Activated T-cell treated with anti-CD3 and anti-CD28 coated beads for 24 hours (primary cell): ENCODE measurements at places on chromosomes 11 and 22.
A peak's percentile ranks its signal among the peaks of the same experiment; 100 is the strongest.

GRCh38 chr11:108115500-108116140 lies 5.7 kb upstream of the ACAT1 start:
- DNase-seq, result no peak

GRCh38 chr11:3227568-3228444 lies 4.4 kb downstream of the MRGPRE start:
- DNase-seq, result no peak

- DNase-seq, result no peak
Measured at GRCh38 chr11:45948356-45948755, 25.9 kb downstream of the LARGE2 start.

GRCh38 chr11:68120273-68121066 lies 718 bp downstream of the CHKA start:
- peak; percentile 7 for DNase-seq

DNA sequence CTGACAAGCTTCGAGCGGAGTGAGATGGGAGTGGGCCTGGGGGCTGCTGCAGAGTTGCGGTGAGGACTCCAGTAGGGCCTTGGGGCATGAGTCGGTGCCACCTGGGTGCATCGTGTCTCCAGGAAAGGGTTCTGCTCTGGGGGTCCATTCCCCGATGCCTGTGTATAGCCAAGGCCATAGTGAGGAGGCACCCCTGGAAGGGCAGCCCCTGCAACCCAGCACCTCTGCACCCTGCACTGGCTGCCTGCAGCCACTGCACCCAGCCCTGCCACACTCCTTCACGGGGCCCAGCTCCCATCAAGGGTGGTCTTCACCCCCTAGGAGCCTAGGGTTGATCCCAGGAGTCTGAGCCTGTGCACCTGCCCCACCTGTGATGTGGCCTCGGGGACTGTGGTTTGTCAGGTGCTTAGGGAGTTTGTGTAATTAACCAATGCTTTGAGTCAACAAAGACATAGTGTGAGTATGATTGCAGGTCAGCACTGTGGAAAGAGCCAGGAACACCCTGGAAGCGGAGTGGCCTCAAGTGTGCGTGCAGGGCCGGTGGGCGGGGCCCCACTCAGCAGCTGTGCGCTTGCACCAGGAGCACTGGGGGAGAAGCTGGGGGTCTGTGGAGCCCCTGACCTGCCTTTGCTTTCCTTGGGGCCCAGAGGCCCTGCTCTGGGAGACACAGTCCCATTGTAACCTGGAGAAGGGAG lies 1299.3 kb downstream of the BRD1 start:
- DNase-seq, result no peak

DNA sequence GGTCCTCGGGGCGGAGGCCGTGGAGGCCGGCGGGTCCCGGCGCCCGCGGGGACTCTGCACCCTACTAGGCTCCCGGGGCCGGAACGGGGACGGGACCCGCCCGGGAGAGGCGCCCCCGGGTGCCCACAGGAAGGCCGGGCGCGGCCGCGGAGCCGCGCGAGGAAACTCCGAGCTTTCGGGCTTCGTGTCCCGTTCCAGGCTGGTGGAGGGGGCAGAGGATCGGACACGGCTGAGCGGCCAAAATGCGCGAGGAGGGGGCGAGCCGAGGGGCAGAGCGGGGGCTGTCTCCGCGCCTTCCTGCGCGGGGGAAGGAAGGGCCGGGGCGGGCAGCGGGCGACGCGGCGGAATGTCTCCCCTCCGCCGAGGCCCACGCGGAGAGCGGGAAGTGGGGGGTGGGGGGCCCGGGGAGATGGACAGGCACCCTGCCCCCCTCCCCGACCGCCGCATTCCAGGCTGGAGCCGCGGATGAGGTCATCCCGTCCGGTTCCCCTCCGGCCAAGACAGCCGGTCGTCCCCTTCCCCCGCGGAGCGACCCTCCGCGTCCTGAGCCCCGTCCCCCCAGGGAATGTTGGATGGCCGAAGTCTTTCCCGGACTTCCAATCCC lies 430 bp downstream of the CDC42EP1 start:
- no peak for DNase-seq

DNA sequence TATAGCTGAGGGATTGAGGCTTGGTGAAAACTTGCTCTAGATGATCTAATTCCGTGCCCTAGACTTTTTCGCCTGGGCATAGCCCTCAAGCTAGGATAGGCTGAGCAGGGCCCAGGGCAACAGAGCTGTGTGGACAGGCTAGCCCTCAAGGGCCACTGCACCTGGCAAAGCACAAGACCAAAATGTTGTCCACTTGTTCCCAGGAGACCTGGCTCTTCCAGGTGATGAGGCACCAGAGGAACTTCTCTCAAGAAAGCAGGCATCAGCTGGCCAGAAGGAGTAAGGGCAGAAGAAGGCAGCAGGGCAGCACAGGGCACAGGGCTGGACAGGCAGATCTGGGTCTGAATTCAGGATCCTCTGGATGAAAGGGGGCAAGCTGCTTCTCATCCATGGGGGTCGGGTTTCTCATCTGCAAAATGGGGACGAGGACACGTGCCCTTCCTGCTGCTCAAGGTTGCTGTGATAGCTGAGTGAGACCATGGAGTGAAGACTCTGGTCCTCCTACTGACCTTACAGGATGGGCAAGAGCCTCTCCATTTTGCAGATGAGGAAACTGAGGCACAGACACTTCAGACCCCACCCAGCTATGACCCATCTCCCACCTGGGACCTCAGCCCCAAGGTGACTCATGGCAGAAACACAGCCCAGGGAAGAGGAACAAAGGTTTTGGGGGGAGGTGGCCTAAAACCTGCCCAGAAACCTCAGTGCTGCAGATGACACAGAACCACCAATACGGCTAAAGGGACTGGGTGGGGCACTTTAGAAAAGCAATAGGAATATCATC lies 42.2 kb upstream of the PRDM11 start:
- DNase-seq, result no peak

GRCh38 chr22:48753381-48753730 lies 1074.3 kb downstream of the BRD1 start:
- DNase-seq, result no peak

DNA sequence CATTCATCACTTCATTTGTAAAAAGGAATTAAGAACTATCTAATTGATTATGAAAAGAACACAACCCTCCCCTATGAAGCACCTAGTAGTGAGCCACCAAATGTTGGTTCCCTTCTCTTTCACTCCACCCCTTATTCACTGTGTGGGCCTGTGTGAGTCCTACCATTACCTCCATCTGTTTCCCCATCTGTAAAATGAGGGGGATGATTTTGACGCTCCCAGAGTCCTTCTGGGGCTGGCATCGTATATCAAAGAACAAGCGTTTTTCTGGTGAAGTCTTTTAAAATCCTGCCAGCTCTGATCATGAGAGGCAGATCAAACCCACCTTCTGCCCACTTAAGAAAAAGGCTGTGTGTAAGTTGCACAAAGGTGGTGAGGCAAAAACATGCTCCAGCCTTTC lies 96.6 kb upstream of the SEZ6L start:
- DNase-seq, result no peak

GRCh38 chr11:18780329-18780728 lies 11.3 kb downstream of the PTPN5 start:
- no peak for DNase-seq

DNA sequence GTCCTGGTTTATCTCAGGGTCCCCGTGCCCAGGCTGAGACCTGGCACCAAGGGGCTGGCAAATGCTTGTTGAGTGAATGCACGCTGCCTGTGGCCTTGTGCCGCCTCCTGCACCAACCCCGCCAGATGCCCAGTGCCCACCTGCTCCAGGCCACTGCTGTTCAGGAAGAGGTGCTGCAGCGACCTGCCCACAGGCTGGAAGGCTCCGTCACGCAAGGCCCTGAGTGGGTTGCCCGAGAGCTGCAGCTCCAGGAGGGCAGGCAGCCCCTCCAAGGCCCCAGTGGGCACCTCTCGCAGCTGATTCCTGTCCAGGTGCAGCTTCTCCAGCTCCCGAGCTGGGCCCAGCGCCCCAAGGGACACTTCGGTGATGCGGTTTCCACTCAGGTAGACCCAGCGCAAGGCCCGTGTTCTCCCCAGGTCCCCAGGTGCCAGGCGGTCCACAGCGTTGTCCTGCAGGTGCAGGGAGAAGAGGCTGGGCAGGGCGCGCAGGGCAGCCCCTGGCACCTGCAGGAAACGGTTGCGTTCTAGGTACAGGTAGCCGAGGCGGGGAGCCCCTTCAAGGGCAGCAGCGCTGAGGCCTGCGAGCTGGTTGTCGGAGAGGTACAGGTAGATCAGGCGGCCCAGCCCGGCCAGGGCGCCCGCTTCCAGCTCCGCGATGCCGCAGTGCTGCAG lies 3.6 kb downstream of the CHADL start:
- no peak for DNase-seq
